Activated CD4-positive, alpha-beta T cell treated with anti-CD3 and anti-CD28 coated beads for 48 hours (primary cell): ENCODE measurements at places on chromosomes 5 and 9.

DNA sequence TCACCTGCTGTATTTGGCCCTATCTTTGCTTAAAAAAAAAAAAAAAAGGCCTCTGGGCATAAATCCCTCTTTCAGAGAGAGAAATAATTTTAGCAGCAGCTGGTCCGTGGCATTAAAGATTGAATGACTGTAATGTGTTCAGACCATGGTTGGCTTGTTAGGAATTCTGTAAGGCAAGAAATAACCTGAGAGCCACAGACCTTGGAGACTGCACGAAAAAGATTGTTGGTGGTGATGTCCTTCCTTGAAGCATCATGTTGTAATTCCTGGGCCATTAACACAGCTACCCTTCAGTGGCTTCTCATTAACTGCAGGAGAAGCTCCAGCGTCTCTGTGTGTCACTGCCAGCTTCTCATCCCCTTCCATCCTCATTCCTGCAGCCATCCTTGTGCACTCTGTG is 79.0 kb downstream of the SGCD start:
- DNase-seq = no peak

DNA sequence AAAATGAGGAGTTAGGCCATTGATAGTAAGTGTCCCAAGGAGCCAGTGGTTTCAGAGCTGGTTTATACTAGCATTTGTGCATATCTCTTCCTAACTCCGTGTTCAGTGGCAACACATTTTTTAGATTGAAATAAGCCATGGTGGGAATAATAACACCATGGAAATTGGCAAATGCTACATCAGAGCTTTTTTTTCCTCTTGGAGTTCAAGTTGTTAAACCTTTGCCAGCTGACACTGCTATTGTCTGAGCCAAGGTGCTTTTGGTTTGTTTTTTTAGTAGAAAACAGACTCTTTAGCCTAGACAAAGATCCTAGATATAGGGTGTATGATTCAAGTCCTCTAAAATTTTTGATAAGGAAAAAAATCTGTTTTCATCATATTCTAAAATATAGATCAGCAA is 2.8 kb downstream of the ACO1 start:
- no peak for DNase-seq

DNA sequence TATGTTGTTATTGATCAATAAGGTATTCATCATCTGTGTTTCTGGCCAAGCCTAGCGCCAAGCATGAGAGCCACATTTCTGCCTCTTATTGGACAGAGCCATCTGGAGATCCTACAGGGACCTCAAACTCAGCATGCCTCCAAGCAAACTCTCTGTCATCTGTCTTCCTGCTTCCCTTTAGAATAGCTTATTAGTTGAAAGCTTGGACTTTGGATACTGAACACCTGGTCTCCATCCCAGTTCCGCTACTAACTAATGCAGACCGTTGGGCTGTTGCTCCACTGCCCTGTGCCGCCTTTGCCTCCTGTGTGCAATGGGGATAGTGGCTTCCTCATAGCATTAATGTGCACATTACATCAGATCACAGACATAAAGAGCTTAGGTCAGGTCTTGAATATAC is 65.5 kb downstream of the MAP1B start:
- DNase-seq = no peak

- no peak for DNase-seq
Observed at GRCh38 chr5:103041071-103041676, 78.8 kb downstream of the GIN1 start.

DNA sequence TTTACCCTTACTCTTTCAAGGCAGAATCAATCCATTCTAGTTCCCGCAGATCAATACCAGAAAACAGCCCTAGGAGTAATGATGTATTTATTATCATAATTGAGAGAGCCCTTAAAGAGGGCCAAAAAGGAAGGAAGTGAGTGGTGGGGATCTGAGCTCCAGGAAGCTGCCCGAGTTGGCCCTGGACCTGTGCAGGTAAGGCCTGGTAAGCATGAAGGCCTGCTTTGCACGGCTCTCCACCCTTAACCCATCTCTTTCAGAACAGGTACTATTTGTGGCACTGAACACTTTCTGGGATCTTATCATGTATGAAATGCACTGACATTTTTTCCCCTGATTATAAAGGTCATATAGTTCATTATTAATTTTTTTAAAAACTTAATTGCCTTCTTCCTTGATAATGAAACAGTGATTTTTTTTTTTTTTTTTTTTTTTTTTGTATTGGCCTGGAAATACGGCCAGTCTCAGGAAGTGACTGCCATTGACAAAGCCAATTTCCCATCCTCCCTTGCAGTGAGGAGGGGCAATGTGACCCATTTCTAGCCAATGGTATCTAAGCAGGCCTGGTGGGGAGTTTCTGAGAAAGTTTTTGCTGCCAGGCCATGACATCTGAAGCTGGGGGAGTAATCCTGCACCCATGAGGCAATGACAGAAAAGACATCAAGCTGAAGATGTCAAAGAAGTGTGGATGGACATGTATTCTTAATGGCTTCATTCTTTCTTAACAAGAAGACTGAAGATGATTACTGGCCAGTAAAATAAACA is 6.3 kb upstream of the MVB12B start:
- DNase-seq = no peak

DNA sequence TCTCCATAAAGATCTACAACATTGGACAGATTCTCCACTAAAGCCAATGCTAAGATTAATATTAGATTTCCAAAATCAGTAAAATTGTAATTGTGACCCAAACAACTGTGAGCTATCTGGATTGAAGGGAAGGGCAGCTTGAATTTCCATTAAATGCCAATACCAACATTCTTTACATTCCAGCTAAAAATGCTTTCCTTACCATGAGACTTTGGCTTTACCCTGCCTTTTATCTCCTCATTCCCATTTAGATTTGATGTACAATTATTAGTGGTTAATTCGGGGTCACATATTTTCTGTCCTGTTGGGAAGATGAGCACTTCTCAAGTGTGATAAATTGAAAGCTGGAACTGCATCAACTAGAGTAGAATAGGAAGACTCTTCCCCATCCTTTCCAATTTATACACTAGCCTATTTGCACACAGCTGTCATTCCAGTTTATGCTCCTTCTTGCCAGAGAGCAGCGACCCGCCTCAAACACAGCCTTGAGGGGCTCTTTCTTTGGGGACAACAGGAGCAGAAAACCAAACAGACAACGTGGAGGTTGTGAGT is 33.1 kb upstream of the MYOT start:
- no peak for DNase-seq

GRCh38 chr5:148060881-148061280 is 2.9 kb upstream of the SPINK5 start:
- DNase-seq = no peak

DNA sequence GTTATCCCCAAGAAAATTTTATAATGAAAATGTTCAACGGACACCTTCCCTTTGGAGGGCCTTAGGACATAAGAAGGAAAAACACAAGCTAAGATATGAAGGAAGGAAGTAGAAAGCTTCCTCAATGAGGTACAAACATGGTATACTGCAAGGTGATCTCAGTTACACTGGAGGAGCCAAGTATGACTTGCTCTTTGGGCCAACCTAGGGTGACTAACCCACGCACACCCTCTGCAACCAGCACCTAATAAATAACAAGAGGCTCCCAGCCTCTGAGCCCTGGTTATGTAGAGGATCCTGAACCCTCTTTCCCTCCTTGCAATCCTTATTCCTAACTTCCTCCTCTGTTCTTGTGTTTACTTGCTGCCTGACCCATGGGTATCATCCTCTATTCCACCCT is 38.3 kb upstream of the KCNV2 start:
- no peak for DNase-seq
